Foreskin keratinocyte (primary cell): ENCODE measurements at places on chromosomes 7 and 10.
A peak's percentile ranks its signal among the peaks of the same experiment; 100 is the strongest.

GRCh38 chr10:123537188-123537961 lies 128.8 kb upstream of the GPR26 start:
- no peak for DNase-seq

DNA sequence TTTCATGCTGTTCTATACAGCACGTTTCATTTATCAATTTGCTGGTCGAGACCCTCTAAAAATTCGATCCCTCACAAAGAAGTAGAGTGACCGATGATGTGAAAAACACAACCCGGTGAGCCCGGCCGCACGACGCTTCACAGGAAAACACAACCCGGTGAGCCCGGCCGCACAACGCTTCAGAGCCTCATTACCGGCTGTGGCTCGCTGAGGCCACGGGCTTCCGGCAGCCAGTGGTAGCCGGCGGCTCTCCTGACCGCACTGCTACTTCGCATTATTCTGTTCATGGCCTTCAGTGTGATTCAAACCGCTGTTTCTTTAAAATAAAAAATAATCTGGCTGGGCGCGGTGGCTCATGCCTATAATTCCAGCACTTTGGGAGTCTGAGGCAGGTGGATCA lies 42.3 kb upstream of the RBM33 start:
- DNase-seq = no peak

DNA sequence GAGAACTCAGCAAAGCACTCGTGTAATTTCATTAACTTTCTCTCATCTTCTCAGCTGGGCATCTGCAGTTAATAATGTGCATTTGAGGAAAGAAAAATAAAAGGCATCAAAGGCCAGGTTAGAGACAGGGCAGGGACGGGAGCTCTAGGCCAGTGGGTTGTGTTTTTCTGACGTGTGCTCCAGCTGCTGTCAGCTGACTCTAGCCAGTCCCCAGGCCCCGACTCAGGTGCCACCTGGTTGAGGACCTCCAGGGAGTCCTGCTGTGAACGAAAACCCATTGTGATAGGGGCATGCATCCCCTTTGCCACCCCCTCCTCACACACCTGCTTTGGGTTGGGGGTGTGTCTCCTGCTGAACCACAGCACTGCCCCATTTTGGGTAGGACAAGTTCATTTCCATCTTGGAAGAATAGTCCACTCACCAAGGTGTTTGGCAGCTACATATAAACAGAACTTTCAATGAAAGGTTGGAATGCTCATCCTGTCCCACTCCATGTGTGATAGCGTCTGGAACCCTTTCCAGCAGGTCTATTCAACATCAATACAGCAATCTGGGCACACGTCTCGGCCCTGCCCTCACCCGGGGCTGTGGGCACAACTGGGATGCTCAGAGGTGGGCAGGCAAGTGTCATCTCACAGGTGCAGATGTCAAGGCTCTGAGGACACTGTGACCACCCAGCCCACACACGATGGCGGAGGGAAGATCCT lies 146.1 kb upstream of the FAM20C start:
- no peak for DNase-seq

- peak; percentile 65 for DNase-seq
Observed at GRCh38 chr10:98374217-98374985, 40.6 kb downstream of the PYROXD2 start.

DNA sequence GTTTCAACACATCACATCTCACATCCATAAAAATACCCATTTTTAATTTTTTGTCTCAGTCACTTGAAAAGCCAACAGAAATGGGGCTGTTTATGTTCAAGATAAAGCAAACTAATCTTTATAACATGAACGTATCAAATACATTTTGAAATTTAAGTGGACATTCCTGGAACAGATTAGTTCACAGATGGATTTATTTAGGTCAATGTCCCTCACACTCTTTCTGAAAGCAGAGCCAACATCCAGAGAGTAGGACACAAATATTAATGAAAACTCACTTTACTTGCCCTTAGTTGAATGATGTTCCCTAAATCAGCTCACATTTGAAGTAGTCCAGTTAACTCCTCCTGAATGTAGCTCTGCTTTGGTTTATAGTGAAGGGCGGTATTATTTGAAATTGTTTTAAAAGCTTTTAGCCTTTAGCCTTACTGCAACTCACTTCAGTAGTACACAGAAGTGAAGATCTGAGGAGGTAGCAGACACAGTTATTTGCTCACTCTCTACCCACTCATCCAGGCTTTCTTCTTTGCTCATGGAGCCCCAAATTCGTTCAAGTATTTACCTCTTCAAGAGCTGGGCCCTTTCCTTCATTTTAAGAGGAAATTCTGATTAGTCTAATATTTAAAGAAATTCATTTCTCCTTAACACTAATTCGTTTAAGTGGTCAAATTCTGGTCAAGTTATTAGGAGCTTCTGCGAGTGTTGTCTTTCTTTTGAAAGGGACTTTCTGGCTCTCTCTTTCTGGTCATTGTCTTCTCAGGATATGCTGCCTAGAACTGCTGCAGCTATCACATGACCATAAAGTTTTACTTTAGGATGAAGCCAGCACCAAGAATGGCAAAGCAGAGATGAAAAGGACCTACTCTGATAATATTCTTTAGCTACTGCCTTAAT lies 180.6 kb upstream of the AGR3 start:
- no peak for DNase-seq

- peak; percentile 55 for DNase-seq
Observed at GRCh38 chr10:96133135-96133534, 3.0 kb downstream of the ZNF518A start.

- no peak for DNase-seq
Observed at GRCh38 chr10:29657719-29658274, 23.0 kb upstream of the SVIL start.

GRCh38 chr7:151188252-151188542 lies 1.1 kb upstream of the ASB10 start:
- no peak for DNase-seq

DNA sequence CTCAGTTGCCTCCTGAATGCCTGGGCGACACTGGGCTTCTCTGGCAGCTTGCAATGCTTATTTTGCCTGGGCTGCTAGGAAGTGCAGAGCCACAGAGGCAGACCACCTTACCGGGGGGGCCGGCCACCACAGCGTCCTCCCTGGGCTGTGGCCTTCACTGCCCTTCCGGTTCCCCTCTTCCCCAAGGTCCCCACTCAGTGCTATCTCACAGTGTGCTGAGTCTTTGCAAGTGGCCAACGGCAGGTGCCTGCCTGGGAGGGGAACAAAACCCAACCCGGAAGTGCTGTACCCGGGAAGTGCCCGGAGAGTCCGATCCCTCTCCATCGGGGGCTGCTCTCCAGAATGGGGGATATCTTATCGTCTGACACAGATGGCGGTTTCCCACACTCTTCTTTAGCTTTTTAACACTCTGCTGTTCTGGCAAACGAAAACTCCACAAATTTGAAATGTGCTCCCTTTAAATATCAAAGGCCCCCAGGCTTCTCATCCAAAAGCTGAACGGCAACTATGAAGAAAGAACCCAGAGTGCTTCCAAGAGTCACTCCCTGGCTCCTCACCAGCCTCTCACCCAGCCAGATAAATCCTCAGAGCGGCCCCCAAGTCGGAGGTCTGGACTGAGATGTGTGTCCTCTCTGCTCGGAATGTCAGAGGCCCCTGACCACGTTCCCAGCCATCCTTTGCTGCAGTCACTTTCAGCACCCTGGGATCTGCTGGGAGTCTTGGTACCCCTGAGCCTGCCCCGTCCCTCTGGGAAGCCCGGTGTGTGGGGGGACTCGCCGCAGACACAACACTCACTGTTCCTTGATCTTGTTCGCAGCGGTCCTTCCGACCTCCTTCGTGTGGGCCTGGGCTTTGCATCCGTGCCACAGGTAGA lies 165.1 kb downstream of the SVIL start:
- no peak for DNase-seq

GRCh38 chr7:30144657-30145306 lies 10.0 kb downstream of the MTURN start:
- DNase-seq = no peak

- peak; percentile 37 for DNase-seq
Observed at GRCh38 chr7:51315393-51316261, 982 bp downstream of the COBL start.

DNA sequence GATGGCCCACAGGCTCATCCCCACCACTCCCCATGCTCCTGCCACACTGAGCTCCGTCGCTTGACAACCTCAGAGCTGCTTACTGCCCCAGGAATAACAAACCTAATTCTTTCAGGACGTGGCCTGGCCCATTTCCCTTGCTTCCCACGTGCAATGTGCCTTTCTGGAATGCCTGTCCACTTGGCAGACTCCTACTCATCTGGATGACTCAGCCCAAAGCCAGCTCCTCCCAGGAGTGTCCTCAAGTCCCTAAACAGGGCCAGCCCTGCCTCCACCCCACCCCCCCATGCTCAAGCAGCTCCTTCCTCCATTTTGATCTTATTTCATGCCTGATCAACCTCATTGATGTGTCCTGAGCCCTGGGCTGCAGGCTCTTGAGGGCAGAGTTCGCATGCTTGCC lies 164.9 kb upstream of the RNF32 start:
- no peak for DNase-seq

- DNase-seq = no peak
Observed at GRCh38 chr7:116991233-116991632, 37.9 kb downstream of the ST7 start.

GRCh38 chr7:137454767-137455166 lies 111.2 kb upstream of the PTN start:
- no peak for DNase-seq

DNA sequence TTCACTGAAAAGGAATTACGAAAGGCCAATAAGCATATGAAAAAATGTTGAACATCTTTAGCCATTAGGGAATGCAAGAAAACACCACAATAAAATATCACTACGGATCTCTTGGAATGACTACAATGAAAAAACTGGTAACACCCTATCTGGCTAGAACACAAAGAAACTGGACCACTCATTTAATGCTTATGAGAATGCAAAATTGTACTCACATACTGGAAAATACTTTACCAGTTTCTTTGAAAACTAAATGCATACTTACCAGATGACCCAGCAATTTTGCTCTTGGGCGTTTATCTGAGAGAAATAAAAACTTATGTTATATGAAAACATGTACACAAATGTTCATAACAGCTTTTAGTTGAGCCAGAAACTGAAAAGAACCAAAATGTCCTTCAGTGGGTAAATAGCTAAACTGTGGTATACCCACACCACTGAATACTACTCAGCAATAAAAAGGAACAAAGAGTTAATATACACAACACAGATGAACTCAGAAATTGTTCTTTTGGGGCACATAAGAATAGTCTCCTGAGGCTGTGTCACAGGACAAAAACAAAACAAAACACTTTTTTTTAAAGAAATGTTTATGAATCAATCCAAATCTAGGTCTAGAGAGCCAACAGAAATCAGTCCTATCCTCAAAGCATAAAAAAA lies 23.5 kb downstream of the CNOT4 start:
- DNase-seq = no peak

GRCh38 chr10:13526948-13527863 lies 1.6 kb downstream of the BEND7 start:
- peak; percentile 77 for DNase-seq

DNA sequence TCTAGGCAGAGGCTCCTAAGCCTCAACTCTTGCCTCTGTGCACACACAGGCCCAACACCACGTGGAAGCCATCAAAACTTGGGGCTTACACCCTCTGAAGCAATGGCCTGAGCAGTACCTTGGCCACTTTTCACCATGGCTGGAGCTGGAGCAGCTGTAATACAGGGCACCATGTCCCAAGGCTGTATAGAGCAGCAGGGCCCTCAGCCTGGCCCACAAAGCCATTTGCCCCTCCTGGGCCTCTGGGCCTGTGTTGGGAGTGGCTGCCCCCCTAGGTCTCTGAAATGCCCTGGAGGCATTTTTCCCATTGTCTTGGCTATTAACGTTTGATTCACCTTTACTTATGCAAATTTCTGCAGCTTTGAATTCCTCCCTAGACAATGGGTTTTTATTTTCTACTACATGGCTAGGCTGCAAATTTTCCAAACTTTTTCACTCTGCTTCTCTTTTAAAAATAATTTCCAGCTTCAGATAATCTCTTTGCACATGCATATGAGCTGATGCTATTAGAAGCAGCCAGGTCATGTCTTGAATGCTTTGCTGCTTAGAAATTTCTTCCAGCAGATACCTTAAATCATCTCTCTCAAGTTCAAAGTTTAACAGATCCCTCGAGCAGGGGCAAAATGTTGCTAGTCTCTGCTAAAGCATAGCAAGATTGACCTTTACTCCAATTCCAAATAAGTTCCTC lies 5.7 kb upstream of the CCDC201 start:
- no peak for DNase-seq

DNA sequence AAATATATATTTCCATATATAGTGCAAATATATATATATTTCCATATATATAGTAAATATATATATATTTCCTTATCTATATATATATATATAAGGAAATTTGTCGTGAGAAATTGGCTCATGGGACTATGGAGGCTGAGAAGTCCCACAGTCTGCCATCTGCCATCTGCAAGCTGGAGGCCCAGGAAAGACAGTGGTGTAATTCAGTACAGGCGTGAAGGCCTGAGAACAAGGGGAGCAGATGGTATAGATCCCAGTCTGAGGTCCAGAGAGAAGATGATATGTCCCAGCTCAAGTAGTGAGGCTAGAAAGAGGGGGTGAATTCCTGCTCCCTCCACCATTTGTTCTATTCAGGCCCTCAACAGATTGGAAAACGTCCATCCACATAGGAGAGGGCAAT lies 78.9 kb downstream of the MTPN start:
- DNase-seq = no peak
